ENCODE measurements at places on chromosomes 7 and 10.

- DNase-seq, result peak; percentile 78
Measured at GRCh38 chr10:32386623-32387260, 39.8 kb upstream of the EPC1 start.

GRCh38 chr7:20474249-20474648 is 141.2 kb upstream of the ABCB5 start:
- no peak for DNase-seq

DNA sequence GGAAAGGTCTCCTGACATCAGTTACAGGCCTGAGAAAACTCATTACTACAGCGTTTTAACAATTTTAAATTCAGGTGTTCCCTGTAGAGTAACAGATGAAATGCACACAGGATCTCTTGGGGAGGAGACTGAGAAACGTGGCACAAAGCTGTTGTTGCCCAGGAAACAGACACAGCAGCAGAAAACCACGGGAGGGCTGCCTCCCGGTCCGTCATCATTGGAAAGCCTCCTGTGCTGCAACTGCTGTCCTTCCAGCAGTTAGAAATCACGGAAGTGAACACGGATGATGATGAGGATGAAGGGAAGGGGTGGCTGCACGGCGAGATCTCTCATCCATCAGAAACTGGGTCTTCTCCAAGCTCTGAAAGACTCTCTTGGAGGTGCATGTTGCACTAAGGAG is 94.6 kb upstream of the RNF32 start:
- no peak for DNase-seq

GRCh38 chr7:18128846-18129245 is 101.2 kb upstream of the PRPS1L1 start:
- DNase-seq, result no peak

GRCh38 chr10:51860257-51860656 is 160.9 kb upstream of the CSTF2T start:
- peak; percentile 65 for DNase-seq

DNA sequence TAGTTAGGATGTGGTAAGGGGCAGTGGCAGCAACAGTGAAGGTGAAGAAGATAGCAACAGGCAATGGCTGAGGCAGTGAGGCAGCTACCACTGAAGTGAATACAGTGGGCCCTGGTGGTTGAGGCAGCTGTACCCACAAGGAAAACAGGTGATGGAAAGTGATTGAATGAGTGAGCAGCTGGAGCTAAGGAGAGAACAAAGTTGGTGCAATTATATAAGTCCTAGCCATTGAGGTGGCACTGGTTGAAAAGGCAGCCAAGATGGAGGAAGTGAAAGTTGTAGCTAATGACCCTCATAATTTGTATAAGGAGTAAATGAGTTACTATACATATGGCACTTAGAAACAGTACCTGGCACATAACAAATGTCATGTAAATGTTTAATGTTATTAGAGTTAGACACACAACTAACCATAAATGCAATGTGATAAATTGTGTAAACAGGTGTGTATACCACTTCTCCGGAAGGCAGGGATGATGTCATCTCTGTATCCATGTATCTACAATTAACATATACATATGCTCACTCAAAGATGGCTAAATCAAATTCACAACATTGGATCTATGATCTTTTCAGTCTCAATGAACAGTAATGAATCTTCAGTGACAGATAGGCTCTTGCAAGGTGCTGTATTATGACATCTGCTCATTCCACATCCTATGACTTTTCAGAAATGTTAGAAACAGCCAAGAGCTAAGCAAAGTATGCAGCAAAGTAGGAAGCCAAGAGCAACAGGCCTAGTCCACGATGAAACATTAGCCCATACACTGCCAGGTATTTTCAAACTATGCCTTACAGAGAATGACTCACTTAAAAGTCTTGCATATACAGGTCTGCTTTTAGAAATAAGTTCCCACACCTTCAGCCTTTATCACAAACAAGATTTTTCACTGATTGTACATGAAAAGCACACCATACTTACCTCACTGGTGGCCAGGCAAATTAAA is 10.7 kb downstream of the XPNPEP1 start:
- DNase-seq, result no peak

DNA sequence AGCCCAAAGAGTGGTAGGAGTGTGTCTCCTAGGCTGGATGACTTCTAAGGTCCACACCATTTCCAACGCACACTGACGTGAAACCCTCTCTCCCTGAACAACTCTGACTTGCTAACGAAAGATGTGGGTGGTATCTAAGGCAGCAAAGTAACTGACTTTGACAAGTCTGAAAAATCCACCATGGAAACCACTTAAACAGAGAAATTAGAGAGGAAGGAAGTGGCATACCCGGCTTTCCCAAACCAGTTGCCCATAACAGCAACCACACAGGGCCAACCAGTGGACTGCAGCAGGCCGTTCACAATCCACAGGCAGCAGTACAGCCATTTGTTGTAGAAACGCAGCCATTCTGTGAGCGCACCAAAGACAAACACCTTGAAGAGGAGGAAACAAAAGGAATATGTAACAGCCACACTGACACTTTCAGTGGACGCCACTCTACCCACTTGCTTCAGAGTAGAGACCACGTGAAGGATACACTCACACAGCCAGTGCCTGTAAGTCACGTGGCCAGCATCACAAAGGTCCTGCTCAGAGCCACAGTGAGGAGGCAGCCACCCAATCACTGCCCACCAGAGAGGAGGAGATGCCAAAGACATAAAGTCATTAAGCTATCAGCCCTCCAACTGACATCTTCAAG is 39.8 kb downstream of the SLC37A3 start:
- DNase-seq, result no peak

GRCh38 chr7:140923358-140924006 is 1.2 kb downstream of the BRAF start:
- peak; percentile 48 for DNase-seq

DNA sequence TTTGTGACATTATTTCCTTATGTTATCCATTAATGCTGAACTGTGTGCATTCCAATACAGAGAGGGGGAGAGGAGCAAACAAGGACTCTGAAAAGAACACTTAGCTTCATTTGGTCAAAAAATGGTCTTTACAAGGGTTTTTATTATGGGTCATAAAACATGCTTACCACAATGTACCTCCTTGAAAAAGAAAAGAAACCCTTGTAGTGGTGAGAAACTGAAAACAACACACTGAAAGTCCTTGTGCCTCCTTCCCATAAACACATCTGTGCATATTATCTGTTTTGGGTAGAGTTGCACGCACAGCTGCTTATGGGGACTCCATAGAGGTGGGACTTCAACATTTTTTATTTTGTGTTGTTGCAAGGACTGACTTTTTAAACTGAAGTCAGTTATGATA is 98.7 kb downstream of the CDK6 start:
- no peak for DNase-seq

GRCh38 chr10:35908451-35908850 is 266.4 kb upstream of the FZD8 start:
- DNase-seq, result no peak

DNA sequence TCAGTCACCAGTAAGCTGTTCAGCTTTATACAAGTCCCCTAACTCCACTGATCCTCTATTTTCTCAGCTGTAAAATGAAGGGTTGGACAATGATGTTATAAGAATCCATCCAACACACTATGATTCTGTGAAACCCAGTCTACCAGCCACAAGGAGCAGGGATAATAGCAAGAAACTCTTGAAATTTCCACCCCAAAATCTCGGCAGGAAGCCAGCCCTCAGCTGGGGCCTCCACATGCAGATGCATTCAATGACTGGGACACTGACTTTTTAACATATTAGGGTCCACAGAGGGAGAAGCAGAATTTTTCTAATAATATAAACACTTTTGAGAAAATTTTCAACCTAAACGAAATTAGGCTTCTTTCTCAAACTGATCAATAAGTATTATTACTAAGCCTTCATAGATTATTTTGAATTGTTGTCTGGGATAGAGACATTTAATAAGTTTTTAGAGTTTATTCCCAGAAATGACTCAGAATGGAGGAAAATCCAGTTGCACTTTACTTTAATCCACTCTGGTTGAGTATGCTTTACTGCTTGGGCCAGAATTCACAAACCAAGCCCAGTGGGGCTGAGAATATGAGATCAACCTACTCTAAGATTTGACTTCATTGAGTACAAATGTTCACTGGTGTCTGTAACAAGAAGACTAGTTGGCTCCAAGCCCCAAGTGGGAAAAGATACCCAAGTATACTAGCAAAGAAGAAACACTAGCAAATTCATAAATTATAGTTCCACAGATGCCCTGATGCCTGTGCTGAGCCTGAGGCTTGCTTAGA is 168.6 kb downstream of the C7orf25 start:
- no peak for DNase-seq

DNA sequence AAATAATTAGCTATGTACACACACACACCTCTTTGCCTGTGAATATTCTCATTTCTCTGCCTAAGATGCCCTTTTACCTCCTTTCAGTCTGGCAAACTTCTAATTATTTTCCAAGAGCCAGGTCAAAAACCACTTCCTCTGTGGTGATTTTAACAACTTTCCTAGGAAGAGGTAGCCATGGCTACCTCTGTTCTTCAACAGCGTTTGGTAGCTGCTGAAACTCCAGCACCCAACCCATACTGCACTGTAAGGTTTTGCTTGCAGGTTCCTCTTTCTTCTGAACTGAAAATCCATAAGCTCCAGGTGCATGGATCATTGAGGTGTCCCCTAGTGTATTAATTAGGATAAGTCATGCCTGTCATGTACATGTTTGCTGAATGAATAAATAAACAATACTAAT is 25.6 kb downstream of the NRCAM start:
- no peak for DNase-seq

DNA sequence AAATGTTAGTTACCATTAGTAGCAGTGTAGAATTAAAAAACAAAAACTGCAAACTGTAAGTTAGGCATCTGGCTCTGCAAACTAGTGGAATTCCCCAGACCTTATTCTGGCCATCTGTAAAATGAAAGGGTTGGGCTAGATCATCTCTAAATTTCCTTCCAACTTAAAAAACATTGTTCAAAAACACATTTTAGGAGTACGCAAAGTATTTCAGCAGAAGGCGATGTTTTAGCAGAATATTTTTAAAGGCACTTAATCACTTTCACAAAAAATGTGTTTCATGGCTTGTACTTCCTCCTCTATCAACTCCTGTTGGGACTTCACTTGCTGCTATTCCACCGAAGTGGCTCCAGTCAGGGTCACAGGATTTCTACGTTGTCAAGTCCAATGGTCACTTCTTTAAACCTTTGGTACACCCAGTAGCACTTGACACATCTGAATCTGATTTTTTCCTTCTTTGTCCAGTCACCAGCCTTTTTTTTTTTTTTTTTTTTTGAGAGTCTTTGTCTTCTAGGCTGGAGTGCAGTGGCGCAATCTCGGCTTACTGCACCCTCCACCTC is 169.0 kb downstream of the AHR start:
- DNase-seq, result no peak

GRCh38 chr7:13042605-13043236 is 355.3 kb downstream of the ARL4A start:
- DNase-seq, result no peak

DNA sequence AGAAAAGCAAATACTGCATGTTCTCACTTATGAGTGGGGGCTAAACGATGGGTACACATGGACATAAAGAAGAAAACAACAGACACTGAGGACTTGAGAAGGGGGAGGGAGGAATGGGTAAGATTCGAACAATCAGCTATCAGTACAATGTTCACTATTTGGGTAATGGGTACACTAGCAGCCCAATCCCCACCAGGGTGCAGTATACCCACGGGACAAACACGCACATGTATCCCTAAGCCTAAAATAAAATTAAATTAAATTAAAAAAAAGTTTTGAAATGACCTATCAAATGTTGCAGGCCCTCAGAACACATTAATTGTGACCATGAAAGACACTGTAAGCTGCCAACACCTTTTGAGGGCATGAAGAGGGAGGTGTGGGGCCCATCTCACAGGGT is 316.0 kb downstream of the WDR37 start:
- DNase-seq, result no peak

DNA sequence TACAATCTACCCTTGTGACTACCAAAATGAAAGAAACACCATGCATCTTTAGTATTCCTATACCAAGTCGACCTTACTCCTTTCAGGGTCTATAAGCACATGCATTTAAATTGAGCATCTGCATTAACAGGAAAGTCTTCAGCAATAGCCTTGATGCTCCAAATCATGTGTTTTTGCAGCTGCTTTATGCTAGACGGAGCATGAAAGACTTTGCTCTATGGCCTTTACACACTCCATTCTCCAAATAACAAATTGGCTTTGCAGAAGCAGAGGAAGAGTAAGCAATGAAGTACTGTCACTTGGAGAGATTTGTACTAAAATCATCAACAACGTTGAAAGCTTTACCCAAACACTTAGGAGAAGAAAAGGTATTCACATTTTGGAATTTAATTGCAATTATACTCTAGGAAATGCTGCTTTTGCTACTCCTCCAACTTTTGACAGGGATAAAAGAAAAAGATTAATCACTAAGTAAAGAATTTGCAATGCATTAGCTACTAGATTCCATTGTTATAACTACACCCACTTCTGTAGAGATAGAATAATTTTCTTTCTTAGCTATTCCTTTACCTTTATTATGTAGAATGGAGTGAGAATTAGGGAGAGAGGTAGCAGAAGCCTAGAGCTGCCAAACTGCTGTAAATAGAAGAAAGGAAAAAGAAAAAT is 131.8 kb downstream of the SEMA3E start:
- DNase-seq, result no peak

DNA sequence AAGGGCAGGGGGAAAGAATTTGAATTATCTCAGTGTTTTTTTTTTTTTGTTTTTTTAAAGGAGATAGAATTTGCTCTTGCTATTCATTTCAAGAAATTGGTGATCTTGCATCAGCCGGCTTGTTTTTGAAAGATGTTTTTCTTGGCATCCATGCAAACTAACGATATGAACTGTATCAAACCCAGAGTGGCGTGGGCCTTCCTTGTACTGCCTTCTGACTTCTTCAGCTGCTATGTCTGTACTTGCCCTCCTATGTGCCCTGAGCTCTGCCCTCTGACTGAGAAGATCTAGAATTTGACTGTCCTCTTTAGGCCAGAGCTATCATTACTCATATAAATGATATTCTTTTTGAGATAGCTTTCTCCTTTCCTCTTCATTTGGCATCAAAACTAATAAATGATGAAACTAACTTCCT is 183.1 kb downstream of the EXOC4 start:
- peak; percentile 2 for DNase-seq

DNA sequence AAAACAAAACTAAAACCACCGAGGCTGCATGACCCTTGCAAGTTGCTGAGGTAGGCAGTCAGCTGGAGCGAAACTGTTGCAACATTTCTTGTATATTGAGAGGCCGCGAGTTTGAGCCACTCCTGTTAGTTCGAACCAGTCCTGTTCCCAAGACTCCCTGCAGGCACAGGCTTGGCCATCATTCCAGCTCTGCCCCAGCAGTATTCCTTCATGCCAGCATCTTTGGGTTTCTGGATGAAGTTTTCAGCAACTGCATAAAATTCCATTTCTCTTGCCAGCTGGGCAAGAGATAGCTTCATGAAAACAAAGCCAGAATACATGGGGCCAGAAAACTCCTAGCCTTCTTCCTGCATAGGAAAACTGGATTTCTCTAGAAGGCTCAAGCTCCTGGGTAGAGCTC is 207.6 kb downstream of the FRMD4A start:
- no peak for DNase-seq

GRCh38 chr10:1049425-1049958 is 573 bp upstream of the IDI1 start:
- no peak for DNase-seq

GRCh38 chr7:76201732-76202665 is at the start of gene SRRM3:
Gene SRRM3 (plus strand): TSS chr7:76201896. CDS start chr7:76235067, 33,171 bp downstream.
- peak; percentile 90 for DNase-seq

Measured in OCI-M1 (cell line).